ENCODE measurements at places on chromosomes 12 and 14.

DNA sequence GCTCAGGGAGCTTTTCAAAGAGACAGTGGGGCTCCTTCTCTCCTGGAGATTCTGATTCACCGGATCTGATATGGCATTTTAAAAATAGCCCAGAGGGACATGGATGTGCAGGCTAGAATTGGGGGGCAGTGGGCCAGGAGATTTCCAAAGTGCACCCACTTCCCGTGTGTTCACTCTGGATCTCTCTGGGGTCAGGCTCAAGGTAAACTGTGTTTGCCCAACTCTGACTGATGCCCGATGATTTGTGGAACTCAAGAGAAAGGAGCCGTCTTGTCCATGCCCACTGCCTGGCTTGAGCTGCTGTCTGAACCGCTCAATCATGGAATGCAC lies 17.9 kb downstream of the FAM181A start:
- DNase-seq = no peak

GRCh38 chr14:100988956-100989355 lies 85.4 kb upstream of the RTL1 start:
- no peak for DNase-seq

- DNase-seq = no peak
These were observed 798.0 kb upstream of the MGAT4C start for GRCh38 chr12:87054226-87054625.

- DNase-seq = peak; percentile 27
These were observed 28.0 kb upstream of the GARIN6 start for GRCh38 chr12:99619389-99620158.

- no peak for DNase-seq
These were observed 27.0 kb downstream of the TMCC3 start for GRCh38 chr12:94623161-94623920.

DNA sequence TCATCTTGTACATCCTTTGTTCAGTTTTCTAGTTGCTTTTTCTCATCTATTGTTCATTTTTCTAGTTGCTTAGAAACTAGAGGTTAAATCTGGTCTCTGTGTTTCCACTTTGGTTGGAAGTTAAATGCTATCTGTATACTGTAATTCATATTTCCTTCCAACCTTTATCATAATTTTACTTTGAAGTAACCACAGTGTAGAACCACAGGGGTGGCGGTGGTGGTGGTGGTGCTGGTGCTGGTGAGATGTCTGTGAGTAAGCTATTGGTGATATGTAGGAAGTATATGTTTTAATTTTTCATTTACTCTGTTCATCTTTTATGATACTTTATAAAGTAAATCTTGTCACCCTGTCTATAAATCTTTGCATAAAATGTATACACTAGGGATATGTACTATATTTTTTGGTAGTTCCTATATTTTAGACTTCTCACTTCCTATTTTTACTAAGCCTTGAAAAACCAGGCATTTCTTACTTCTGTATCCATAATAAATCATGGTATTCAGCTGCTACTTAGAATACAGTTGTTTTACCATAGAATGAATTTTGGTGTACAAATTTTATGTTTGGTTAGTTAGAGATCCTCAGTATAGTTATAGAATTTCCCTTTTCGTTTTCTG lies 31.9 kb downstream of the CCDC91 start:
- DNase-seq = no peak

All from nephron progenitor cell (in vitro differentiated cells).